Astrocyte (in vitro differentiated cells and primary cell): ENCODE measurements at places on chromosomes 11 and 22. TPM values are rescaled to one million over a fixed set of nuclear protein-coding genes. Genes with fewer than 3 reads are reported as not detected.
A peak's percentile ranks its signal among the peaks of the same experiment; 100 is the strongest.

- DNase-seq = no peak
Measured at GRCh38 chr22:44116755-44117684, 63.7 kb upstream of the PARVG start.

- DNase-seq = no peak
Measured at GRCh38 chr22:19980766-19981165, 35.9 kb downstream of the ARVCF start.

DNA sequence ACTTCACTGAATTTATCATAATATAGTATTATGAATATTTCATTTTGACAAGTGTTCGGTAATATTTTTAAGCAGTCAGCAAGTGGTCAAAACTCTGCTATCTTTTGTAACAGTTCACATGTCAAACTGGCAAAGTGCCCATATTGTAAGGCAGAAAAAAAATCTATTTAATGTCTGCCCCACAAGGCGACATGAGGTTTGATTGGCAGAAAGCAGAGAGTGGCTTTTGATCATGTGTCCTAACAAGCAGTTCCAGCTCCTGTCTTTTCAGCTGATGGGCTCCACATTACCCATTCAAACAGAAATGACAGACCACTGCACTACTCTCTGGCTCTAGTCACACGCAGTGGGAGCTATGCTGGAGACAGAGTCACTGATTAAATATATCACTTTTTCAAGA lies 59.0 kb downstream of the SOX6 start:
- no peak for DNase-seq

- DNase-seq = peak; percentile 43
Measured at GRCh38 chr11:93766504-93766903, 17.6 kb upstream of the MED17 start.

GRCh38 chr11:73660497-73661034 lies 14.2 kb downstream of the PLEKHB1 start:
- DNase-seq = no peak

- DNase-seq = no peak
Measured at GRCh38 chr11:60844870-60845221, 2.9 kb downstream of the CCDC86 start.

DNA sequence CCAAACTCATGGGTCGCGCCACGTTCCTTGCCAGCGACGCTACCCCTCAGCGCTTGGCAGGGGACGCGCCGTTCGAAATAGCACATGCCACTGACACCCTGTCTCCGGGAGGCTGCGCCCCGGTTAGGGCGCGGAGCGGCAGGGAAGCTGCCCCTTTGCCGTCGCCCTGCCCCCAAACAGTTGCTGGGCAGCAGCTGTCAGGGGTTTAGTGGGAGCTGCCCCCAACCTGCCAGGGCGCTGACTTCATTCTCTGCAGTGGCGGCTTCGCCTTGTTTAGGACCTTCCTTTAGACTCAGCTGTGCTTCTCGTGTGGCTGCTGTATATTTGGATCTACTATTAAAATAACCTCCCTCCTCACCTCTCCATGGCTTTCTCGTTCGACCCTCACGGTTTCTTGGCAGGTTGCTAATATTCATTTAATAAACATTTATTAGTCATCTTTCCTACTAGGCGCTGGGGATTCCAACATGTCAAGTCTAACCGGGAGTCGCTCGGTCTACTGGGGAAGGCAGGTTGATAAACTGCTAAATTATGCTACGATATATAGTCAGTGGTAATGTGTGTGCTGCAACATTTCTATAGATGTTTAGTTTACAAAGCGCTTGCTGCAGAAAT lies 782 bp downstream of the TMEM109 start:
- DNase-seq = peak; percentile 22

DNA sequence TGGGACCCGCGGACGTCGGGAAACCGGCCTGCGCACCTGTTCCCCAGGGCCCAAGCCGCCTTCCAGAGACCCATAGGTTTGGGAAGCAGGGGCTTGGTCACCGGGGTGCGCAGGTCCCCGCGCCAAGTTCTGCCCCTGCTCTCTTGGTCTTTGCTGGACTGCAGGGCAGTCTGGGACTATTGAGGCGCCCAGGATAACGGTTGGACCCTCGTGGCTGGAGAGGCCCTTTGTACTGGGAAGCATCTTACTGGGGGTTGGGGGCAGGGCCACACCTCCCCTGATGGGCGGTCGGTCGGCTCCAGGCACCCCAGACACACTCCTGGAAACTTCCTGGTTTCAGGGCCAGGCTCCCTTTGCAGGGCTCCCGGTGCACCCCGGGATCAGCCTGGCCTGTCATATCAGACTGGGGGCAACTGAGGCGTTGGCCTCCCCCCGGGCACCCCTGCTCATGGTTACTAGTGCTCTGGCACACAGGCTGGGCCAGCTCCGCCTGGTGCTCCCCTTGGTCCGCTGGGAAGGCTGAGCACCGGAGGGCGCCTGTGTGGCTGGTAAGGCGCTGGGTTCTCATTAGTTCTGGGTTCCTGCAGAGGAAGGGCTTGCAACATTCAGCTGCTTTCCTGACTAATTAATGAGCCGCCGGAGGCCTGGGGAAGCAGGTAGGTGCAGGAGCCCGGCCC lies 1250.5 kb downstream of the BRD1 start:
- DNase-seq = no peak

DNA sequence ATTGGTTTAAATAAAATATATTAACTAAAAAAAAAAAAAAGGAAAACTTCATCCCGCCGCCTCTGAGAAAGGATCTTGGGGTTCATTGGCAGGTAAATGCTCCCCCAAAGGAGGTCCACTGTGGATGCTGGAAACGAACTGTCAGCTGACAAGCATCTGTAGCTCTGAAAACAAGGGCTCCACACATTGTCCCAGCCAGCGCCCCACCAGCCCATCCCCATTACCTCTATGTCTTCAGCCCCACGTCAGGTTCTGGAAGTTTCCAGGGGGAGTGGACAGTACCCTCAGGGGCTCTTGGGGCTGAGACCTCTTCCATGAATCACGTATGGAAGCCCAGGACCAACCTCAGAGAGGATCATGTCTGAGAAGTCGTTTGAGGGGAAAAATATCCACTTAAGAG lies 66.4 kb upstream of the WNT7B start:
- no peak for DNase-seq

DNA sequence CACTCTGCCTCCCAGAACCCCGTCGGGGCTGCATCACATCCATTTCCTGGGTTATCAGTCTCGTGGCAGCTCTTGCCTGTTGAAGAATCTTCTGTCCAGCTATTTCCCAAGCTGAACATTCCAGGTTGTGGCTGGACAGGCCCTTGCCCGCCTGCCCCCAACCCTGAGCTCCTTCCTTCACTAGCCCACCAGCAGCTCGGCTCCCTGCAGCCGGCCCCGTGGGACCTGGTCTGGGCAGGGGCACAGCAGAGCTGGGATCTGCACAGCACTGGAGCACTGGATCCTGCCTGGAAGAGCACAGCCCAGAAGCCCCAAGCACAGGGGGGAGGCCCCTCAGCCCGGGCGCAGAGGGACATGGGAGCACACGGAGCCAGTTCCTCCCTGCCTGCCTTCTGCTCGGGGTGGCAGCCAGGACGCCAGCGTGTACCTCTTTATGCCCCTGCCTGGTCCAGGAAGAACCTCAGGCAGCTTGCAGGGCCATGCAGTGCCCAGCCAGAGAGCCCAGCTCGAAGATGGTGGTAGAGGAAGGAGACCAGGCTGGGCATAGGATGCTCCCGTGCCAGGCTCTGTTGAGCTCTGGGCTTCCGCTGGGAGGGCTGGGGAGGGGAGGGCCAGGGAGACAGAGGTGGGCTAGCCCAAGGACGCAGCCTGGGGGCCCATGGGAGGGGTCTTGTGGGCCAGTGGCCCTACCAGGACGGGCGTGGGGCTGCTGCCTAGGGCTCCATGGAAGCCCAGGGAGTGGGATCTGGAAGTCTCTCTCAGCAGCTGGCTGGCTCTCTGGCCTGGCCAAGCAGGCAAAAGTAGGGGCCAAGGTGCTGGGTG lies 16.6 kb upstream of the GNB1L start:
- DNase-seq = no peak

- no peak for DNase-seq
Measured at GRCh38 chr11:25211635-25212254, 714.9 kb downstream of the LUZP2 start.

DNA sequence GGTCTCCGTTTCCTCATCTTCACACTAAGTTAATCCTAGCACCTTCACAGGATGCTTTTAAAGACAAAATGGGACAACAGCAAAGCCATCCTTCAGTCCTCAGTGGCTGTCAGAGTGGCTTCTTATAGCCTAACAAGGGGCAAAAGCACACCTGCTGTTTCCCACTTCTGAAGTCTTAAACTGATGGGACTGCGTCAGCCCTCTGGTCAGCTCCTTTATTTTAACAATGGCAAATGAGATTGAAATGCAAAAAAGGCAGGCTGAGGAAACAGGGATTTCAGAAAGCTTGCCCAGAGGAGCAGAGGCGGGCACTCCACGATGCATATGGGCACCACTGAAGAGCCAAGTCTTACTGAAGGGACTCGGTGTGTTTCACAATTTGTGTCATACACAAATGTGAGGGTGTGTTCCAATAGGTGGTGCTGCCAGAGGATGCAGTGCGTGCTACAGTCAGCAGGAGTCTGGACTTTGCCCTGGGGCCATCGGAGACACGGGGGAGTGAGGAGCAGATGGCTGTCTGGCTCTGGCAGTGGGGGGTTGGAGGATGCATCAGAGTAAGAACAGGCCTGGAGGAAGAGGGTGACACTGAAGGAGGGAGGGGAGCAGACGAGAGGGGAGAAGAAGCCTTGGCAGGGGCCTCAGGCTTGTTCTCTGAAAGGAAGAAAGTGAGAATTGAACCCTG lies 47.3 kb downstream of the TENM4 start:
- no peak for DNase-seq

GRCh38 chr11:63611395-63611747 lies 2.9 kb downstream of the PLAAT3 start:
- no peak for DNase-seq

GRCh38 chr11:115548878-115549528 lies 44.8 kb upstream of the CADM1 start:
- DNase-seq = no peak

DNA sequence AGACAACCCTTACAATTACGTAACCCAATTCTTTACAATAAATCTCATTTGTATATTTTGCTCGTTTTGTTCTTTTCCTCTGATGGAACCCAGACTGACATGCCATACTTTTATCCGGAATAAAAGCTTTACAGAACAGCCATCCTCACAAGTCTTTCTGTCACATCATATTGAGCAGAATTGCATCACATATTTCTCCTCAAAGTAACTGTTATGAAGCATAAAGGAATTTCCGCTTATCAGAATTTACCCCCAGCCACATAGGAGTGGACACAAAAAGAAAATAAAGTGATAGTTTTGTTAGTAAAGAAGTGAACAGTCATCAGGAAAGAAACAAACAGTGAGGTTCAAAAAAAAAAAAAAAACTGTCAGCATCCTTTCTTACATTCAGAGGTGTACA lies 539.5 kb upstream of the LUZP2 start:
- no peak for DNase-seq

DNA sequence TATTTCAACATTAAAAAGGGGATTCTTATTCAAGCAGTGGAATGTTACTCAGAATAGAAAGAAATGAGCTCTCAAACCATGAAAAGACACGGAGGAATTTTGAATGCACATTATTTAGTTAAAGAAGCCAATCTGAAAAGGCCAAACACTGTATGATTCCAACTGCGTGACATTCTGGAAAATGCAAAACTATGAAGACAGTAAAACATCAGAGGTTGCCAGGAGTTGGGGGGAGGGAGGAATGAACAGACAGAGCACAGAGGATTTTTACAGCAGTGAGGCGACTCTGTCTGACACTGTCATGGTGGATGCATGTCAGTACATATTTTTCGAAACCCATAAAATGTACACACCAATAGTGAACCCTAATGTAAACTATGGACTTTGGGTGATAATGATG lies 22.9 kb upstream of the THY1 start:
- no peak for DNase-seq

DNA sequence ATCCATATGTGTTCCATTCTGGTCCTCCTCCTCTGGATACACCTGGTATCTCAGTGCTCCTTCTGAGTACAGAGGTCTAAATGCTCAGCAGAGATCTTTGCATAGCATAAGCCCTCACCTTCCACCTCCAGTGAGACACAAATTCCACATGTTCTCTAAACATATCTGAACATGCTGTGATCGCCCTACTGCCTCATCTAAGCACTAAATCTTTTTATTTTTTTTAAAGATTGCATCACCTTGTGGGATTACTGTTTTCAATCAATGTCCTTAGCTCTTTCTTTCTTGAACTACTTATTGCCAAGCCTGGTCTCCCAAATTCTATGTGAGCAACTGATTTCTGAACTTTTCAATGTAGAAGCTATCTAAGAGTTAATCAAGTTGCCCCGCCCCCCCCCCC lies 113.4 kb downstream of the TRPC6 start:
- no peak for DNase-seq

DNA sequence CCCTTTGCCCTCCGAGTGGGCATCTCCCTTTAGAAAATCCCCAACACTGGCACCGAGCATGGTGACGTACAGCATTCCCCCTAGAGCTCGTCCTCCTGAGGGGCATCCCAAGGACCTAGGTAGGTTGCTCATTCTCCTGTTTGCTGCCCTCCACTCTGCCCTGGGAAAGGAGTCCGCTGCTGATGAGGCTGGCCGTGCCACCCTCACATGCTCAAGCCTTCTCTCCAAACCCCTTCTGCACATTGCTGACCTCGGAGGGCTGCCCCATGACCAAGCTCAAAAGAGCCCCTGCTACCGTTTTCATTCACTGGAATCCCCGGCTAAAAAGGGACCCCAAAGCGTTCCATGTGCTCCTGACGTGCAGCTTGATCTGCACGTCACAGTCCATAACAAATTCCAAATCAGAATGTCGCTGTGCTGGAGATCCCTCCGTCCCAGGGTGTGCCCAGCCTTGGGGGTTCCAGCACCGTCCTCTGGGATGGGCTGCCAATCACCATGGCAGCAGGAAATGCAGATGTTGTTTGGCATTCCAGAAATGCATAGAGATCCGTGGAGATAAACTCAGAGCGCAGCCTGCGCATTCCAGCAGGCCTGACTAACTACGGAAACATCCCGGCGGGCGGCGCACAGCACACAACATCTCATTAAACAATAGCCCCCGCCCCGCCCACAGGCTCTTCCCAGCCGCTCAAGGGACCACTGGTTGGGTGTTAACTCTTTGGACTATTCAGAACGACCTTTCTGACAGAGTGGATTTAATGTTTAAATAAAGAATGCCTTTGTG lies 26.3 kb upstream of the GNB1L start:
- DNase-seq = peak; percentile 93

DNA sequence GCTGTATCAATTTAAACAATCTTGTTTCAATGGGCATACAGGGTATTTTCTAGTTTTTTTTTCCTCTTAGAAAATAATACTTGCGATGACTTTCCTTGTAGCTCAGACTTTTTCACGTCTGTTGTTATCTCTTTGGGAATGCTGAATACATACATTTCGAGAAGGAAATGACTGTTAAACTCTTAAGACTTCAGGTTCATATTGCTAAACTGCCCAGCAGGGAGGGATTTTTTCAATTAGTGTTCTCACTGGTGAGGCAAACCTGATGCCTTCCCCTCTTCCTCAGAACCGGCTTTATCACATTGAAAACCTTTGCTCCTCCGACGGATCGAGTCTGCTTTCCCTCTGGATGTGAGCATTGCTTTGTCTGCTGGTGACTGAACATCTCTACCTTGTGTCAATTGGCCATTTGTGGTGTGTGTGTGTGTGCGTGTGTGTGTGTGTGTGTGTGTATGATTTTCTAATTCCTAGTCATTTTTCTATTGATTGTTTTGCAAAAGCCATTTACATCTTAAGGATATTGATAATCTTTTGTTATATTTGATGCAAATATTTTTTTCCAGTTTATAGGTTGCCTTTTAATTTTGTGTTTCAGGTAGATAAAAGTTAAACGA lies 6.6 kb downstream of the NEAT1 start:
- peak; percentile 66 for DNase-seq

Gene GLYAT
- not detected in 2 replicates for total RNA-seq

Gene SAA4
- total RNA-seq = not detected in 2 replicates

Gene RIBC2
- total RNA-seq = not detected in 2 replicates

Gene PNPLA3
- 8.3 and 10.8 TPM in 2 replicates for total RNA-seq

Gene TMEM121B
- total RNA-seq = 1.6 and 1.9 TPM in 2 replicates

Gene CARNS1
- total RNA-seq = 0.10 and 0.23 TPM in 2 replicates

Gene TMEM191C
- 2.8 and 3.4 TPM in 2 replicates for total RNA-seq
